CD4-positive, alpha-beta T cell treated with Interleukin-15 for 1 hour (primary cell): ENCODE measurements at places on chromosomes 11 and 22.

DNA sequence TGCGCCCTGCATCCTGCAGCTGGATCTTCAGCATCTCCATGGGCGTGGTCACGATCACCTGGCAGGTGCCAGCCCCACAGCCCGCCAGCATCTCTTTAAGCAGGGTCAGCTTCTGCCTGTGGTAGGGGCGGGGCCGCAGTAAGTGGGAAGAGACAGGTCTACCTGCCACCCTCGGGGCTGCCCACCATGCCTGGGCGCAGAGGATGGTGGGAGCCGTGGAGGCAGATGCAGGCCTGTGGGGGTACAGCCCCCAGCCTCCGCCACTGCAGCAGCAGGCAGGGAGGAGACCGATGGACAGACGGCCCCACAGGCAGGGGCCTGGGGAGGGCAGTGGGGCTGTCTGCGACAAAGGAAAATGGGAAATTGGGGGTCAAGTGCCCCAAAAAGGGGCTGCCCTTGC, 3.0 kb upstream of the CEND1 start:
- DNase-seq: no peak

DNA sequence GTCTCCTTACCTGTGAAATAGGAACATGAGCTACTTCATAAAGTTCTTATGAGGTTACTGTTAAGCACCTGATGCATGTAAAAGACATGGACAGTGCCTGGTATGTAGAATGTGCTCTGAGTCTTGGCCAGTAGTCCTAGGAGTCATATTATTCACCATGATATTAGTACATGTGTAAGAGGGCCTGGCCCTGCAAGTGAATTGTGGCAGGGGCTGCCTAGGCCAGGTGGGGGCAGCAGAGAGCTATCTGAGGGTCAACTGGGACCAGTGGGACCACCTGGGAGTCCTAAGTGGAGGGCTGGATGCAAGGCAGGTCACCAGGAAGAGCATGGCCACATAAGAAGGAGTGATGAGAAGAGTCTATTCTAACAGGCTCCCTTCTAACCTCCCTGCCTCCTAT, 529.5 kb downstream of the SOX6 start:
- DNase-seq: no peak

DNA sequence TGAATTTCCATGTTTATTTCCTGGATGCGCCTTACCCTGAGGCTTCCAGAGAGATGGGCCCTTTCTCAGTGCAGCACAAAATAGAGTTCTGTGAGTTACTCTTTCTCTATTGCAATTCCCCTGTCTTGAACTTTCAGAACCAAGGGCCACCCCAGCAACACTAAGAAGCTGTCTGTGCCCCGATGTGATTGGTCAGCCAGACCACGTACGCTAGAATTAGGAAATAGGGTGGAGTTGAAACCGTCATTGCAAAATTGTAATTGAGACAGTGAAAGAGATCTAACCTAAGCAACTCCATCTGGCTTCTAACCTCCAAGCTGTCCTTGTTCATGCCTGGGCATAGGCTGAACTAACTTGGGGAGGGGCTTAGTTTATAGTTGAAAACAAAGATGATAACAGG, 981.3 kb downstream of the OPCML start:
- DNase-seq: no peak

DNA sequence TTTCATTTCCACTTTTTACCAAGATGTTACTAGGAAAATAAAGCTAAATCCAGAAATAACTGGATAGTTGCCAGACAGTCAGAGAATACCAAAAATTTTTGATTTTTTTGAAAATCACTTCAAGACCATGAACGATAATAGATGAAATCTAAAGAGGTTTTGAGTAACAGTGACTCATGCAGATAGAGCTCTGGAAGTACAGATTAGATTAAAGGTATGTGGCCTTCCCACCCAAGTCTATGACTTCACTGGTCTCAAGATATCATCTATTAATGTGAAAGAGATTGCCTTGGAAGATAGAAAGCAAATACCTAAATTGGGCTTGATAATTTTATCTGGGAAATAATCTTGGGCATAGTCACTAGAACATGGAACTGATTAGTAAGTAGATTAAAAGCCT, 415.9 kb downstream of the METTL15 start:
- no peak for DNase-seq

DNA sequence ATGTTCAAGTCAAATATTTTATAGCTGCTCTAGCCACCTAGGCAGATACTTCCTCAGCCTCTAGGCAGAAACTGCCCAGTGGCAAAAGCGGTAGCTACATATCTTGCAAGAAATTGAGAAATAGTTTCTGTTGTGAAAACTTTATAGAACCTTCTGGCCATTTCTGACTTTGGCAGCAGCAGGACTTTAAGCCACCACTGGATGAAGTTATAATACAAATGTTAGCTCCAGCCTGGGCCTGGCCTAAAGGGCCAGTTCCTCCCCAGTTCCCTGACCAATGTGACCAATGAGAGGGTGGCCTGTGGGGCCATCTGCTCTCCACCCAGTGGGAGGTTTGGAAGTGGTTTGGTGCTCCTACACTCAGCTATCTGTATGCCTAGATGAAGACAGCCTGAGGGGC, 254.0 kb upstream of the NARS2 start:
- DNase-seq: peak; percentile 18

DNA sequence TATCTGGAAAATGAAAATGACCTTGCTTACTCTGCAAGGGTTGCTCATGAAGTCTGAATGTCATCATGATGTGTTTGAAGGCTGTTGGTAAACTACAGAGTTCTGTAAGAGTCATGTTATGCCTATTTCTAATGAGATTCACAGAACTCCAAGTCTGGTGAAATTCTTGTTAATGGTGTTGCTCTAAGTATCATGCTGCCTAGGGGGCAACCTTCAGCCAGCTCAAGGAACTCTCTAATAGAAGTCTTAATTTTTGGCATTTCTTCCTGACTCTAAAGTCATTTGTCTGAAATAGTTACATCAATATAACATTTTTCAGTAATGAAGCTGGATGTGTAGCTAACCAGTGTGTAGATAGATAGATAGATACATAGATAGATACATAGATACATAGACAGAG, 302.8 kb downstream of the FAT3 start:
- DNase-seq: no peak

DNA sequence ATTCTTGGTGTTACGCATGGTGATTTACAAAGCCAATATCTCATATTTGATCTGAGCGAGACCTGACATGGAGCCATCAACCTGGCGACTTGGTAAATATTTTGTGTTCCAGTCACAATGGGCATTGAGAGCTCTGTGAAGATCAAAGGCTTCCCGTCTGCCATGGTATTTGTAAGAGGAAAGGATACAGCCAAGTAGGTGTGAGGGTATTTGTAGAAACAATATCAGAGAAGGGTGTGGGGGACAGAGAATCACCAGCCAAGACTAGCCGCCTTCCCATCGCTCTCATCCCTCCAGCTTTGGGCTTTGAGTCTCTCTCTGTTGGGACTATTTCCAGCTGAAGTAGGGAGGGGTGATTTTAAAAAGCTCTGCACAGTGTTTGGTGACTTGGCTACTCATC, 173.4 kb upstream of the BDNF start:
- no peak for DNase-seq

GRCh38 chr11:25838918-25839625, 492.9 kb upstream of the ANO3 start:
- no peak for DNase-seq

- no peak for DNase-seq
These were observed 56.1 kb upstream of the PTPRJ start for GRCh38 chr11:47924184-47924691.

GRCh38 chr11:88041679-88042078, 133.6 kb downstream of the RAB38 start:
- no peak for DNase-seq

DNA sequence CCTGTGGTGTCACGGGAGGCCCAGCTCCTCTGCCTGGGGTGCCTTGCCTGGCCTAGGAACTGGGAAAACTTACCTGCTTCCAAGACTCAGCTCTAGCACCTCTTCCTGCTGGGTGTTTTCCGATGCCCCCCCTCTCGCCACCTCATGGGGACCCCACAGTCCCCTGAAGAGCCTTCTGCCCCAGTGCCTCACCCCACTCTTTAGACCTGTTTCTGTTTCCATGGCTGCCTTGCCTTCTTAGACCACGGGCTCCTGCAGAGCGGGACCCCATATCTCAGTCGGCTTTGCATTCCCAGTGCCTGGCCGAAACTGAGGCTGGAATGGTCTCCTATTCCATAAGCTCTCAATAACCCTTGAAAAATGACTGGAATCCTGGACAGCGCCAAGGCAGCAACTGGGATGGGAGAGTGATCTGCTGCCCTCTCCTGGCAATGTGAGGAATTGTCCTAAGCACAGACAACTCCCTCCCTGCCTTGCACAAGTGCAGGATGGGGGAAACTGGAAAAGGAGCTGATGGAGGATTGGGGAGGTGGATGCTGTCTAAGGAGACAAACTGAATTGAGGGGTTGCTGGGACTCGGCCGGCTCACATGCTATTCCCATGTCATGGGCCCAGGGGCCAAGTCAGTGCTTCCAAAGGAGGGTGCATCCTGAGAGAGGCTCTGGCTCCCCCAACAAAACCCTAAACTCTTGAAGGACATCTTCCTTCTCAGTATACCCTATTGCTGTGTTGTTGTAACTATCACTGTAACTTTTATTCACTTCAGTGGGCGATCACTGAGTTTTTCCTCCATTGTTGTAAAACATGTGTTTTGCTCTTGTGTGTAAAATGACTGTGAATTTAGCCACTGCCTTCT, 26.6 kb upstream of the IL17RA start:
- DNase-seq: peak; percentile 29

- no peak for DNase-seq
These were observed 7.8 kb upstream of the TMEM216 start for GRCh38 chr11:61384271-61385242.

DNA sequence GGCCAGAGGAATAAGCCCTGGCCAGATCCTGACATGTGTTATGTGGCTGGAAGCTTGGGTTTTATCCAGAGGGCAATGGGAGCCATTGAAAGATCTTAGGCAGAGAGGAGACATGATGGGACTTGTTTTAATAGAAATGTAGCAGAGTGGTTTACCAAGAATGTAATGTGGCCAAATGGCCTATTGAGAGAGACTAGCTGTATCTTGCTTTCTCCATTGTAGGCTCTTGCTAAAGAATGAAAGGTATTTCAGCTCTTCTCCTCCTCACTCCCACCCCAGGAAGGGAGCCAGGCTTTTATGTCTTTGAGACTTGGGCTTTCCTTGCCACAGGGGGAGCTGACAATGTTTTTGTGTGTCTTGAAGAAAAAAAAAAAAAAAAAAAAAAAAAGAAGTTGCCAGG, 82.3 kb downstream of the TRIM29 start:
- no peak for DNase-seq

DNA sequence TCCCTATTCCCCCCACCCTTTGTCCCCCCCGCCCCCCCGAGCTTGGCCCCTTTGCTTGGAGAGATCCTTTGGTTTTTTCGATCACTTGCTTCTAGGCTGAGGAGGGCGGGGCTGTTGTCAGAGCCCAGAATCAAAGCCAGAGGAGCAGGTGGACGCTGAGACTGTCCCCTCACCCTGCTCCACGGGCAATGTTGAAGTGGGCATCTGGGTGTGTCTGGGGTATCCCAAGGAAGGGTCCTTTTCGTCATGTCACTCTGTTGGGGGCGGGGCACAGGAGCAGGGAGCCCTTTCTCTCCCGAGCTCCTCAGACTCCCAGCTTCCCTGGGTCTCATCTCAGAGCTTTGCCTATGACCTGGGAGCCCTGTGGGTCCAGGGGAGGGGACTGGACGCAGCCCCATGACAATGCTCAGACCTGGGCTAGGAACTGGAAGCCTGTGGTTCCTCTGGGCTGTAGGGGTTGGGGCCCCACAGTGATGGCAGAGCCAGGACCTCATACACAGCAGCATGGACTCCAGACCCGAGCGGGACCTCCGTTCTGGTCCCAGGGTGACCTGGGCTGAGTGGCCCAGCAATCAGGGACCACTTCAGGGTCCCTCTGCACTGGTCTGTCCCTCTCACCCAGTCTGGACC, 2.9 kb upstream of the APOBEC3A start:
- DNase-seq: no peak

DNA sequence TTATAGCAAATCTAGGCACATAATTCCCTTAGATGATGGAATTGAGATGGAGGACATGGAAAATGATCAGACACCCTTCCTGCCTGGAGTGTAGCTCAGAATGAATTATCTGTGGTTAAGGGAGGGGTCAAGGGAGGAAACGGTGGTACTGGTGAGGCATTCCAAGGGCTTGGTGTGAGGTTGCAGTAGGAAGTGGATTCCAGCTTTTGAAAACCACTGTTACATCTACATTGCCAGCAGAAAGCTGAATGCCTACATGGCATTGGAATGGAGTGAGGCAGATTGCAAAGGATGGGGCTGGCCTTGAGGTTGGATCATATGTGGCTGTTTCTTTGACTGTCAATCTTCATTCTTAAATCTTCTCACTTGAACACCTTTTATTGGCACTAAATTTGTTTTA, 684.4 kb downstream of the NTM start:
- DNase-seq: no peak

GRCh38 chr11:61021661-61022212, 50.3 kb downstream of the CD6 start:
- DNase-seq: peak; percentile 94

GRCh38 chr22:17972385-17973191, 51.8 kb downstream of the MICAL3 start:
- DNase-seq: no peak

DNA sequence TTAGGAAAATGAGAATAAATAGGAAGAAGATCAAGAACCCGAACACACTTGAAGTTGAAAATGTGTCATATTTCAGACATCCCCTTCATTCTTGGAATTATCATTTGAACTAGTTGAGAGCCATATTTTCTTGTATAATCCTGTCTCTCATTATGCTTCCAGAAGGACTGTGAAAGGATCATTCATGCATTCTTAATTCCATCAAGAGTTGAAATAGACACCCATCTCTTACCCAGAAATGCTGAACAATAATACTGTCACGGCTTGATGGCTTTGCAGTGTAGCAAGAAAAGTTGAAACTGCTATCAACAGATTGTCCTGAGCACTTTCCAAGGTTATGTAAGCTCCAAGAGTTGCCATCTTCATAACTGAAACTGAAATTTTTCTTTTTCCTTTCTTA, 79.7 kb downstream of the ARHGAP42 start:
- no peak for DNase-seq

DNA sequence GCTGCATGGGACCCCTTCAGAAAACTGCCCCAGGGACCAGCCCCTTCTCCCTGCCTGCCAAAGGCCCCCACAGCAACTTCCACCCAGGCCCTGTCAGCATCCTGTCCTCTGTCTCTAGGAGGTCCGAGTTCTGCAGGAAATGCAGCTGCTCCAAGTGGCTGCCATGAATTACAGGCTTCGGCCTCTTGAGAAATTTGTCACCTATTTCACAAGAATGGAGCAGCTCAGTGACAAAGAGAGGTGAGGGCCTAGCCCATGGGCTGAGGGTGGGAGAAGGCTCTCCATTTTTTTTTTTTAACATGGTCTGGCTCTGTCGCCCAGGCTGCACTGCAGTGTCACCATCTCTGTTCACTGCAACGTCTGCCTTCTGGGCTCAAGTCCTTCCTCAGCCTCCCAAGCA, 7.3 kb downstream of the RGL4 start:
- no peak for DNase-seq

DNA sequence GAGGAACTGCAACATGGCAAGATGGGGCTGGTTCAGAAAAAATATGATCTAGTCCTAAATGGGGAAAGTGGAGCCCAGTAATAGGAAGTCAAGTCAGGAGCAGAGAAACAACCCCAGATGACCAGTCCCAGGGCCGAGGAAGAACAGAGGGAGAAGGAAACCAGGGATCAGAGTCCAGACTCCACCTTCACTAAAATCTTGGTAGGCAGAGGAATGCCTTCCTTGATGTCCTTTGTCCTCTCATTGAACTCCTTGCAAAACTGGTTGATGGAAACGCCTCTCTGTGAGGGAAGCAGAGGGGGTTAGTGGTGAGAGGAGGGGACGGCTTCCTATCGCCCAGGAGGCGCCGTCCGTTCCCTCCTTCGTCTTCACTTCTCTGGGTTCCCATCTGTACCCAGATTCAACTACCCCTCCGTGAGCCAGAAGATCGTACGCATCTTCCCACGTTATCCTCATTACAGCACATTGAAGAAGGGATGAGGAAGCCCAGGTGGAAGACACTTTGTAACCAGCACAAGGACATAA, 607 bp downstream of the MRPL11 start:
- no peak for DNase-seq
